ENCODE measurements at places on chromosomes 1 and 21. TPM values are rescaled to one million over a fixed set of nuclear protein-coding genes. Genes with fewer than 3 reads are reported as not detected.

DNA sequence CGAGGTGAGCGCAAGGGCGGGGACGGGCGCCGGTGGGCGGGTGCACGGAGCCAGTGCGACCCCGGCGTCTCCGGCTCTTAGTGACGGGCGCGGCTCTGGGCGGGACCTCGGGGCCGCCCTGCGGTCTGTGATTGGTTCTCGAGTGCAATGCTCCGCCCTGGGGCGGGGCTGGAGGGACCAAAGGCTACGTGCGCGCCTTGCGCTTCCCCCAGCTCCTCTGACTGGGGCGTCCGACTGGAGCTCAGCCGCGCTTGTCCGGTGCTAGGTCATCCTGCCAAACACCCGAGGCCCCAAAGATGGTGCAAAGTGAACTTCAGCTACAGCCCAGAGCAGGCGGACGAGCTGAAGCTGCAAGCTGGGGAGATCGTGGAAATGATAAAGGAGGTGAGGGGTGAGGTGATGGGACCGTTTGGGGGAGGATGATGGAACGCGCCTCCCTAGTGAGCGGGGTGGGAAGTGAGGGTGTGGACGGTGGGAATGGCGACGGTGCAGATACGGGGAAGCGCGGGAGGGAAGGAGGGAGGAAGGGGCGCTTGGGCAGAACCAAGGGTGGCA, 811 bp downstream of the SH3D21 start:
- DNase-seq = peak; percentile 87

DNA sequence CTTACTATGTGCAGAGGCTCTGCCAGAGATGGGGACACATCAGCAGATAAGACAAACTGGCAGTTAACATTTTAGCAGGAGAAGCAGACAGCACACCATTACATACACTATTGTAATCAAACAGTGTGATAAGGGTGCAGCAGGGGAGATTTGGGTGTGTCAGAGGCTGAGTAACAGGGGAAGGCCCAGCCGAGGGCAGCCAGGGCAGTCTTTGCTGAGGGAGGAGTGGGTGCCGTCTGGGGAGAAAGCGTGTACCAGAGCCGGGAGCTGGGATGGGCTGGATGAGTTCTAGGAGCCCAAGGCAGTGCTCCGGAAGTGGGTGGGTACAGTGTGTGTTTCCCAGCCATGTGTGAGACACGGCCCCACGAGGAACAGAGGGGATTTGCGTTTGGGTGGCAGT, 31.2 kb downstream of the KCNA10 start:
- DNase-seq = peak; percentile 60

DNA sequence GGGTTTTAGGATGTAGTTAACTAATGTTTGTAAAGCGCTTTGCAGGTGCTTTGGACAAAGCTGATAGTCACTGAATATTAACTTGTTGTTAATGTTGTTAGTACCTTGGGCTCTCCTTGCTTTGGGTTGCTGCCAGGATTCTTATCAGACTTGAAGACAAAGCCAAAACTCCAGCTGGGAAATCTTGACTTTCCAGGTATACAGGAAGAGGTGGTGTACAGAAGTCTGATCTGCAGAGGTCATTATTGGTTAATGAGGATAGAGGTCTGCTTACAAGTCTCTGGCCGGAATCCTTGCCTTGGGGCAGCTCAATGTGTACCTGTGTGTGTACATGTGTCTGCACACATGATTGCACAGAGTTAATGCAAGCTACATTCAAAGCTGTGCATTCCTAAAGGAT, 96.0 kb upstream of the POU3F1 start:
- DNase-seq = no peak

- peak; percentile 87 for DNase-seq
These were observed 778 bp downstream of the EVI5 start for GRCh38 chr1:92784021-92784638.

DNA sequence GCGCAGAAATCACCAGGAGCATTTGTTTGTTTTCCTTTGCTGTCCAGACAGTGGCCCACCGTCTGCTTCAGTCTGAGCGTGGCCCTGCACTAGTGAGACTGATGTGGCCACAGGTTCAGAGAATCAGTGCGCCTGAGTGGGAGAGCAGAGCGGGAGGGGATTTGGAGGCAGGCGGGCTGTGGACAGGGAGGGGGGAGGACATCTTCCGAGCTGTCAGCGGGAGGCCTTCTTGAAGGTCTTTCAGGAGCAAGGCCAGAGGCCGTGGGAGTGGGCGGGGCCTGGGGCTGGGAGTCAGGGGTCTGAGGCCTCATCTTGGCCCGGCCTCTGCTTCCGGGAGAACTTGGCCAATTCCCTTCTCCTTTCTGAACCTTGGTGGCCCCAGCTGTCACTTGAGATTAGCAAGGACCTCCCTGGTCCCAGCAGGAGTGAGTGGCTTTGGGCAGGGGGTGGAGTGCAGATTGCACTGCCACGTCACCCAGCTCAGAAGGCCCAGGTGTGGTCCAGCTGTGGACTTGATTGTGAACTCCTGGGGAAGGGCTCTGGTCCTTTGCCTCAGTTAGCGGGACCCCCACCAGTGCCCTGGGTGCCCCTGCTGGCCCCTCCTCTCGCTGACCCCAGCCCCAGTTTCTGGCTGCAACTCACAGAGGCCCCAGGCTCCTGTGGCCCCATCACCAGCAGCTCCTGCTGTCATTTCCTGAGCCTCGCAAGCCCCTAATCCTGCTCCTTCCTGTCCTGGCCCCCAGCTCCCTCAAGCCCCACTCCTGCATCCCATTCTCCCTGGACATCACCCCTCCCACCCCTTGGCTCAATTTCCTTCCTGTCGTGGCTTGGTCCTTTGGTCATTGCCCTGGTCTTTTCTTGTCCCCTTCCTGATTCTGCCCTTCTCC, 8.4 kb downstream of the TNFRSF1B start:
- DNase-seq = no peak

DNA sequence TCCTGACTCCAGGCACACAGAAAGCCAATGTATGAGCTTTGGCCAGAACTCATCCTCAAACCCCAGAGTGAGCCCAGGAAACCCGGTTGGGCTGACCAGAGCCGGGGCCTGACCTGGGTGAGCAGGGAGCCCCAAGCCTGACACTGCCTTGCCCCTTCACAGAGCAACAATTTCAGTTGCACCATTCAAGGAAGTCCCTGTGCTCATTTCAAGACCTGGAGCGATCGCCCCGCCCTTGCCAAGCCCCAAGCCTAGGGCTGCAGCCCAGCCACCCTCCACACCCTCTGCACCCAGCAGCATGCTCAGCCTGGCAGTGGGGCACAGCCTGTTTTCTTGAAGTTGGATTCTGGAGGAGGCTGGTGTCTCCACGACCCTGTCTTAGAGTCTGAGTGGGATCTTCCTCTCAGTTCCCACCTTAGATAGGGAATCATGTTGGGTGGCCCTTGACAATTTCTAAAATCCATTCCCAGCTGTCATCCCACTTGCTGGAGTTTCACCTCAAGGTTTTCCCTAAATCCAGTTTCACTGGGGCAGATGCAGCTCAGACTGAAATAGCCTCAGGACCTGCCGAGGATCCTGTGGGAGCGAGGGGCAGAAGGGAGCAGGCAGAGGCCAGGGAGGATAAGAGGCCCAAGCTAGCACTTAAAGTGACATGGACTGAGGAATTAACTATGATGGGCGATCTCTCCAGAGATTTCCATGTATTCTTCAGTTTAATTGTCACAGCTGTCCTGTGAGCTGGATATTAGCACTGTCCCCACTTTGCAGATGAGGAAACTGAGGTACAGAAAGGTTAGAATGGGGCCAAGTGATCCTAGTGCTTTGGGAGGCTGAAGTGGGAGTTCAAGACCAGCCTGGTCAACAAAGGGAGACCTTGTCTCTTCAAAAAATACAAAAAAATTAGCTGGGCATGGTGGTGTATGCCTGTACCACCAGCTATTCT, 2.5 kb downstream of the NBL1 start:
- peak; percentile 43 for DNase-seq

GRCh38 chr1:67589519-67590233, 95.3 kb upstream of the GADD45A start:
- DNase-seq = no peak

DNA sequence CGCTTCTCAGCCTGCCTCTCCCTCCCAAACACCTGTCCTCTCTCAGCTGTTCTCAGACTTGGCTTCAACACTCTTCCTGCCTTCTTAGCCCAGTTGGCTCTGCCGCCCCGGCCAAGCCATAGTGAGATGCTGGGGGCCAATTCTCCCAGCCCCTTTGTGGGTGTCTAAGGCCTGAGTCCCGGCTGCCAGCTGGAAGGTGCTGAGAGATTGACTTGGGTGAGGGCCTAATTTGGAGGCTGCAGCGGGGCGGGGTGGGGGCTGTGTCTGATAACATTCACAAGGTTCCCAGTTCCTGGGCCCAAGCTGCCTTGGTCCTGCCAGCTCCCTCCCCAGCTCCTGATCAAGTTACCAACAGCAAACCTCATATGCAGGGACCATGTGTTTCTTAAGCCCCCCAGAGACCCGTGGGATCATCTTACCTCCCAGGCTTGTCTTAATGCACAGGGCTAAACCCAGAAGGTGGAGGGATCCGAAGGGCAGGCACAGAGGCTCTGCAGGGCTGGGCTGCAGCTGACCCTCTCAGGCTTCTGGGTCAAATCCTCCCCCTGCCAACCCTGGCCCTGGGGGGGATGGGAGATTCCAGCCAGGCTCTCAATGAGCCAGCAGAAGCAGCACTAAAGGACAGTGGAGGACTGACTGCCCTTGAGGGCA, 9.8 kb downstream of the INKA2 start:
- no peak for DNase-seq

DNA sequence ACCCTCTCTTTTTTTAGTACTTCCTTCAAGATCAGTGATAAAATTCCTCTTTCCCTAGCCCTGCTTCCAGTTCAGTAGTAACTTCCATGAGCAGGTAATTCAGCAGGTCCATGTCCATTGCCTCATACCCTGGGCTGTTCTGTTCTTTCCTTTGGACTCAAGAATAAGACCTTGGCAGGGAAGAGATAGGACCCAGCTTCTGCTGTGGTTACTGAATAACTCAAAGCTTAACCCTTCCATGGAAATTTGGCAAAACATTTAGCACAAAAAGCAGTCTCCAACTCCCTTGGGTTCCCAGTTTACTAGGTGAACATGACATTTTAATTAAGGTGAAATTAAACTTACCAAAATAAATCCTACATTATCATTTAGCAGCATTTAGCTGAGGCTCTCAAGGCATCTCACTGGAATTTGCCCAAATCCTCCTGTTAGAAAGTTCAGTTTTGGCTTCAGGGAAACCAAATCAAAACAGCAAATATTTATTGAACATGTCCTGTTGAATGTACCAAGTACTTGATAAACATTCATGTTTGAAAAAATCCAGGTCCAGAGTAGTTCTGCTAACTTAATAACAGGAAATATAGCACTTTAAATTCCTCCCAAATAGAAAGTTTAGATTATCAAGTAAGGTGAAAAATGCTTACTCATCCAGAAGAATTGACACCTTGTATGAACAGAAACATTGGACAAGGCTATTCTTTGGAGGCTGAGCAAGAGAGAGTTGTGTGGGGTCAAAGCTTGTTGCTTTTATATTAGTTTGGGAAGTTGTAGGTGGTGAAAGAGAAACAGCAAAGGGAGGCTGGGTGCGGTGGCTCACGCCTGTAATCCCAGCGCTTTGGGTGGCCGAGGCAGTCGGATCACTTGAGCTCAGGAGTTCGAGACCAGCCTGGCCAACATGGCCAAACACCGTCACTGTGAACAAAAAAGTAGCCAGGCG, 8.4 kb upstream of the SERPINC1 start:
- no peak for DNase-seq

DNA sequence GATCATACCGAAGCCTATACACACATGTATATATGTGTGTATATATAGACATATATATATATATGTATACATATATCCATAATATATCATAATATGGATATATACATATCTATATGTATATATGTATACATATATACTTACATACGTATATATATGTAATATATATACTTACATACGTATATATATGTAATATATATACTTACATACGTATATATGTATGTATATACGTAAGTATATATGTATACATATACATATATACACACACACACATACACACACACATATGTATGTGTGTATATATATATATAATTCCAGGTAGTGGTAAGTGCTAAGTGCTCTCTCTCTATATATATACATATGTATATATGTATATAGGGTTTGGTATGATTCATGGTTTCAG, 9.7 kb upstream of the TMEM35B start:
- no peak for DNase-seq

GRCh38 chr1:161198194-161198896, 509 bp downstream of the ADAMTS4 start:
- peak; percentile 11 for DNase-seq

DNA sequence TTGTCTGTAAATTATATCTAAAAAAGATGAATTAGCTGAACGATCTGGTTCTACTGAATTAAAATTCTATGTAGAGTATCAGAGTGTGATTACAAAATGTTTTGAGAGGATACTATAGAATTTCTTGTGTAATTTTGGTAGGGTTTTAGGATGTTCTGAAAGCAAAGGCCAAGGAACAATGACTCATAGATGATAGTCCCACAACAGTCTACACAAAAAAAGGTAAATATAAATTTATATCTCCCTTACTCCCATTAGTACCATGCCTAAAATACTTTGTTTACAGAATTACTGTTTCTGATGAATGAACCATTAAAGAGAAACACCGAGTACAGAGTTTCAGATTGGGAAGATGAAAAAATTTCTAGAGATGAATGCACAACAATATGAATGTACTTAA, 9.5 kb downstream of the EDEM3 start:
- no peak for DNase-seq

GRCh38 chr1:107689159-107689558, 275.8 kb downstream of the VAV3 start:
- DNase-seq = peak; percentile 56

DNA sequence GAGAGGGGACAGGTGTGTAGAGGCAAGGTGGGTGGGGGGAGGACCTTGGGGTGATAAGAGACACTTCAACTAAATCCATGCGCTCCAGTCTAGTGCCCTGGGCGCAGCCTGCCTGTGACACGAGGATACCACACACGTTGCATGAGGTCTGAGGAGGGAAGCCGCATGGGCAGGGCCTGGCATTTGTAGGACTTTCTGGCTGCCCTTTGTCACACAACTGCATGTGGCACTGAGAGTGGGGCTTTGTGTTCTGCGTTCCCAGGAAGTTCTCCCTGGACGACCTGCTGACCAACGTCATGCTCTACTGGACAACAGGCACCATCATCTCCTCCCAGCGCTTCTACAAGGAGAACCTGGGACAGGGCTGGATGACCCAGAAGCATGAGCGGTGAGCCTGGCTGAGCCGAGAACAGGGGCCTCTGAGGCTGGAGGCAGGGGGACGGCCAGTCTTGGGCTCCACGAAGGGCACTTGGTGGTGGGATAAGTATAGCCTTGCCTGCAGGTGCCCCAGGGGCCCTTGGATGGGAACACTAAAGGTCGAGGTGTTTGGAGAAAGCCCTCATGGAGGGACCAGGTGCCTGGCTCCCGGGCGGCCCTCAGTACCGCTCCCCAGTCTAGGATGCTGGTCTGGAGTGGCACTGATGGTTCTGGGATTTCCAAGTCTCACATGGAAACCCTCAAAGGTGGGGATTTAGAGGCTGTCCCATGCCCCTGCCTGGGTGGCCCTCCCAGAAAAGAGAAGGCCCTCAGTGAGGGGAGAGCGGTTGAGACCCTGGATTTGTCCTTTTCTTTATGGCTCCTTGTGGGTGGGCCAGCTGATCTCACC, 34.5 kb downstream of the EPHX1 start:
- DNase-seq = no peak

The PPM1J gene
- 4.0 TPM for total RNA-seq

The XCL2 gene
- total RNA-seq = not detected

The LCE3A gene
- not detected for total RNA-seq

The SPRR2B gene
- total RNA-seq = not detected

All from bronchial epithelial cell (primary cell).